ENCODE measurements at places on chromosomes 6 and 20.

GRCh38 chr6:163970846-163971564 lies 556.5 kb downstream of the QKI start:
- no peak for DNase-seq

GRCh38 chr6:155939253-155939652 lies 483.6 kb upstream of the NOX3 start:
- no peak for DNase-seq

DNA sequence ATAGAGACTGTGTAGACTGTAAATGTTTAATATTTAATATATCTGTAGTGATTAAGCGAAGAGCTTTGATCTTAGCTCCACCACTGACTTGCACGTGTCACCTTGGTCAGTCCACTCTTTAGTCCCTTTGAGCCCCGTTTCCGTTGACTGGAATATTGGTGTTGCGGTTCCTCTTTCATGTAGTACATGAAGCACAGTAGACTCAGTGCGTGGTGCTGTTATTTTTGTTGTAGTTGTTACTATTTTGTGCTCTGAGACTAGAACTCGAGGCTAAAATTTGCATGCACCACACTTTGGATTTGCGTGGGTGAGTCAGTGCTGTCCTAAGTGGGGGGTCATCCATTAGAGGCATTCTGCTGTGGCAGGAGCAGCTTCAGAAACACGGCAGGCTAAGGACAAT lies 291.4 kb downstream of the QKI start:
- DNase-seq: no peak

- no peak for DNase-seq
Measured at GRCh38 chr20:38227420-38228360, 32.8 kb downstream of the KIAA1755 start.

GRCh38 chr6:75150685-75151412 lies 55.0 kb downstream of the COL12A1 start:
- DNase-seq: no peak

GRCh38 chr6:3273707-3274521 lies 15.2 kb downstream of the PSMG4 start:
- DNase-seq: no peak

GRCh38 chr20:16846006-16846405 lies 97.8 kb downstream of the OTOR start:
- no peak for DNase-seq

- DNase-seq: no peak
Measured at GRCh38 chr20:9475456-9475855, 38.9 kb upstream of the LAMP5 start.

DNA sequence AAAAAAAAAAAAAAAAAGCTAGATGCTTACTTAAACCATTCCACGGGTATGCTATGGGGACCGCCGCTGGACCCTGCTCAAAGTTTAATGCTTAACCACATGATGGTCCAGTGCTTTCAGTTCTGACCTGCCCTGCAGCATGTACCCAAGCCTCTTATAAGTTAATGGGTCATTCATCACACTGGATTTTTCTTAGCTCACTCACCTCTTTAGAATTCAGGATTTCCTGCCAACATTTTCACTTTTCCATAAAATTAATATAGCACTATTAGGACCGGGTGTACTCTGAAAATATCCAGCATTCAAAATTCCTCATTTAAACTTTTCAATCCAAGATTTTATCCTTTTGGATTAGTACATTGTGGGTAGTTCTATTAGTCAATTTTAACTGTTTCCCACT lies 140.8 kb downstream of the ALDH8A1 start:
- DNase-seq: no peak

DNA sequence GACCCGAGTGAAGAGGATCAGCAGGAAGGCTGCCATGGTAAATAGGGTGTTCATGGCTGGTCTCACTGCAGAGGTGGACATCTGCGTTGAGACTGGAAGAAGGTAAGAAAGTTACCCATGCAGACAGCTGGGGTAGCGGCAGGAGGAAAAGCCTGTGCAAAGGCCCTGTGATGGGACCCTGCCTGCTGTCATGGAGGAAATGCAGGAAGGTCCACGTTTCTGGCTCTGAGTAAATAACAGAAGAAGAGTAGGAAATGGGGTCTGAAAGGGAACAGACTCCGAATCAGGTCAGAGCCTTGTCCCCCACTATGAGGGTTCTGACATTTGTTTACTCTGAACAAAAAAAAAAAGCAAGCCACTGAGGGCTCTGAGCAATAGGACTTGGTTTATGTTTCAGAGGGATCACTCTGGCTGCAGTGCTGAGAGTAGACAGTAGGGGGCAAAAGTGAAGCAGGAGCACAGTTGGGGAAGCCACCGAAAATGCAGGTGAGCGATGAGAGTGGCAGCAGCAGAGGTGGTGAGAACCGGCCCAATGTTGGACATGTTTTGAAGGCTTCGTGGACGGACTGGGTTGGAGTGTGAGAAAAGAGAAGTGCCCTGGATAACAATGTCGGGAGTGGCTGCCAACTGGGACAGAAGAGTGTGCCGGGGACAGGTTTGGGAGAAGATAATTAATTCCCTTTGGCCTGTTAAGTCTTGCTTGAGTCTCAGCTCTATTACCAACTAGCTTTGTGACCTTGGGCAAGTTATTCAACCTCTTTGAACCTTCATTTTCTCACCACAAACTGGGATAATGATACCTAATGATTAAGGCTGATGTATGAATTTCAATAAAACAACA lies 57.9 kb upstream of the MAP7 start:
- peak; percentile 58 for DNase-seq

DNA sequence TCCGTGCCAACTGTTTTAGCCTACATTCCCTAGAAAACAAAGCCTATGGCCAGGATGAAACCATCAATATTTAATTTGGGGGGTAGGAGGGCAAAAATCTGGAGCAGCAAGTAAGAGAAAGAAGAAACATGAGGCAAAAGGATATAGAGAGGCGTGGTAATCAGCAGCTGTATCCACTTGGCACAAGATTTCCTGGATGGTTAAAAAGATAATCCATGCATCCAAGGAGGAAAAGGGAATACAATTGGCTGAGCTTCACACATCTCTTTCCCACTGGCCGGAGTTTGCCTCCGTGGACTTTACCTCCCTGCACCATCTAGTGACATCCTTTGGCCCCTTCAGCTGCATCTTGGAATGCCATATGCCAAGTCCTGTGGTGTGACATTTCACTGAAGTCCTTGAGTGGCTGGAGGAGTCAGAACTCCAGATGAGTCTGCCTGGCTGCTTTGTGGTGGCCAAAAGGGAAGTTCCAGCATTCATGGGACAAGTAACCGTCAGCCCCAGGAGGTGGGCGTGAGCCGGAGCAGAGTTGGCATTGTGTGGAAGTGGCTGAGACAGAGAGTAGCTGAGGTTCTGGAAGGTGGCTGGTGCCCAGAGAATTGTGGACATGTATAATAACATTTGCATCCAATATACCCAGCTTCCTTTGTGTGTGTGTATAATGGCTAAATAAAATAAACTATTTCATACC lies 13.7 kb upstream of the TMX4 start:
- no peak for DNase-seq

GRCh38 chr6:12039540-12040459 lies 27.7 kb downstream of the HIVEP1 start:
- DNase-seq: no peak

DNA sequence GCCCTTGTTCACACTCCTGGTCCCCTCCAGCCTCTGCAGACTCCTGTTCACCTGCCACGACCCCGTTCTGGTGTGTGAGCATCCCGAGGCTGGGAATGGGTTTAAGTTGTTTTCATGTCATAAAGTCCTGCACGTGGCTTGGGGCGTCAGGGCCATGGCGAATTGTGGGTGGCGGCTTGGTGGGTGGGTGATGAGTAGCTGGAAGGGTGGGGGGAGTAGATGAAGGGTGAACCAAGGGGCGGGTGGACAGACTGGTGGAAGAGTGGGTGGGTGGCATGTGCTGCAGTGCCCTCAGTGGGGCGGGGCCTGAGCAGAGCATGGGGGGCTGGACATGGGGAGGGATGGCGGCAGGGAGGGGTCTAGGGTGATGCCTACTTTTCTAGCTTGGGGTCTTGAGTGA lies 54.3 kb downstream of the DLGAP4 start:
- DNase-seq: no peak

GRCh38 chr20:14888134-14888533 lies 550.7 kb upstream of the FLRT3 start:
- DNase-seq: no peak

DNA sequence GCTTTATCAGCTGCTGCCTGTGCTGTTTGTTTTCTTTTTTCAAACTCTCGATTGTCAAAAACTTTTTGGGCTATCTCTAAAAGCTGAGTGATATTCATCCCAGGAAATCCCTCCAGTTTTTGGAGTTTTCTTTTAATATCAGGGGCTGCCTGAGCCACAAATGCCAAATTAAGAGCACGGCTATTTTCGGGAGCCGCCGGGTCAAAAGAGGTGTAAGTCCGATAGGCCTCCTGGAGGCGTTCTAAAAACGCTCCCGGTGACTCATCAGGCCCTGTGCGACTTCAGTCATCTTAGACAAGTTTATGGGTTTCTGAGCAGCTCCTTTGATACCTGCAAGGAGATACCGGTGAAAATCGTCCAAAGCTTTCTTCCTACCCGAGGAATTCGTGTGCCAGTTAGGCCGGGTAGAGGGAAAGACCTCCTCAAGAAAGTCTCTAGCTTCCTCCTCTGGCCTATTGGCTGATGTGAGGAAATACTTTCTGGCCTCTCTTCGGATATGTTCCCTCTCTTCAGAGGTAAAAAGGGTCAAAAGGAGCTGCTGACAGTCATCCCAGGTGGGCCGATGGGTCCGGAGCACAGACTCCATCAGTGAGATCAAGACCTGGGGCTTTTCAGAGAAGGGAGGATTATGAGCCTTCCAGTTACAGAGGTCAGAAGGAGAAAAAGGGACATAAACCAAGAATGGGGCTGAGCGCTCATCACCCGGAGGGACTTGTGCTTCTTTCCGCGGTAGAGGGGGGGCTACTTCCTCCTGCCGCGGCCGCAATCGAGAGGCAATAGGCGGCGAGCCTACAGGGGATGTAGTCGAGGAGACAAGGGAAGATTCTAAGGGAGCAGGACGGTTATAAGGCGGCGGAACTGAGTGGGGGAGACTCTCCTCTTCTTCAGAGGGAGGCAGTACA lies 151.1 kb downstream of the TRIM27 start:
- no peak for DNase-seq

GRCh38 chr6:139364302-139364981 lies 10.0 kb downstream of the CITED2 start:
- no peak for DNase-seq

GRCh38 chr6:149064001-149064659 lies 253.4 kb upstream of the TAB2 start:
- DNase-seq: no peak

GRCh38 chr6:11367638-11368199 lies 135.3 kb upstream of the NEDD9 start:
- no peak for DNase-seq

DNA sequence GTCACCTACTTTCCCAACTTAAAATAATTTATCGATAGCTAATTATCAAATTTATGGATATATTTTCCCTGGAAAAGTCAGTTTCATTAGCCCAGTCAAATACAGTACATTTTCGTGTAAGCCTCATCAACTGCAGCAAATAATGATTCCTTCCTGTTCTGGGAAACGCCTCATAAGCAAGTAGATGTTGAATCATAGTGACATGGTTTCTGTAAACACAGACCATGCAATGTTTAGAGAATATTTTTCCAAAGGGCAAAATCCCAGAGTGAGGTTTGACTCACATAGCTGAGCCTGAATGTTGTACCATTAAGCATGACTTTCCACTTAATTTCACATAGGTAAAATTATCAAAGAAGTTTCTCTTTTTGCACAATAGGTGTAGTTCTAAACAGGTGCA lies 16.7 kb upstream of the VNN1 start:
- no peak for DNase-seq

GRCh38 chr6:122734529-122735395 lies 44.8 kb upstream of the FABP7 start:
- DNase-seq: no peak

DNA sequence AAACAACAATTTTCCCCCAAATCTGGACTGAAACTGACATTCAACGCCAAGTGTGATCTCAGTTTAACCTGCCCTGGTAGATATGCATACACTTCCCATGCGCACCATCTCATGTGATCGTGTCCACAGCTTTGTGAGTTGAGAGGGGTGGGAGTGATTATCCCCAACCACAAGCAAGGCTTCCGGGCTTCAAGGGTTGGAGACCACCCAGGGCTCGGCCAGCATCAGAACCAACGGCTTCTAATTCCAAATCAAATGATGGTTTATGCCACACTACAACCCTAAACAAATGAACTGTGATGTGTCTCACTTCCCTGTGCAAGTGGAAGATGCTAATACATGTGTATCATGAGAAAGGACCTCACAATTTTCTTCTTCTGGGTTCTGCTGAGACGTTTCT lies 515 bp upstream of the TGM3 start:
- DNase-seq: no peak

DNA sequence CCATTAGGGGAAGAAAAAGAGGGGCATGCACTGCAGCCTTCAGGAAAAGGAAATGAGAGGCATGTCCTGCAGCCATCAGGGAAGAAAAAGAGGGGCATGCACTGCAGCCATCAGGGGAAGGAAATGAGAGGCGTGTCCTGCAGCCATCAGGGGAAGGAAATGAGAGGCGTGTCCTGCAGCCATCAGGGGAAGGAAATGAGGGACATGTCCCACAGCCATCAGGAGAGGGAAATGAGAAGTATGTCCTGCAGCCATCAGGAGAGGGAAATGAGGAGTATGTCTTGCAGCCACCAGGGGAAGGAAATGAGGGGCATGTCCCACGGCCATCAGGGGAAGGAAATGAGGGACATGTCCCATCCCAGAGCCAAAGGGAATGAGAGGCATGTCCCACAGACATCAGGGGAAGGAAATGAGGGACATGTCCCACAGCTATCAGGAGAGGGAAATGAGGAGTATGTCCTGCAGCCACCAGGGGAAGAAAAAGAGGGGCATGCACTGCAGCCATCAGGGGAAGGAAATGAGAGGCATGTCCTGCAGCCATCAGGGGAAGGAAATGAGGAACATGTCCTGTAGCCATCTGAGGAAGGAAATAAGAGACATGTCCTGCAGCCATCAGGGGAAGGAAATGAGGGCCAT lies 52.0 kb downstream of the PSMB1 start:
- no peak for DNase-seq

DNA sequence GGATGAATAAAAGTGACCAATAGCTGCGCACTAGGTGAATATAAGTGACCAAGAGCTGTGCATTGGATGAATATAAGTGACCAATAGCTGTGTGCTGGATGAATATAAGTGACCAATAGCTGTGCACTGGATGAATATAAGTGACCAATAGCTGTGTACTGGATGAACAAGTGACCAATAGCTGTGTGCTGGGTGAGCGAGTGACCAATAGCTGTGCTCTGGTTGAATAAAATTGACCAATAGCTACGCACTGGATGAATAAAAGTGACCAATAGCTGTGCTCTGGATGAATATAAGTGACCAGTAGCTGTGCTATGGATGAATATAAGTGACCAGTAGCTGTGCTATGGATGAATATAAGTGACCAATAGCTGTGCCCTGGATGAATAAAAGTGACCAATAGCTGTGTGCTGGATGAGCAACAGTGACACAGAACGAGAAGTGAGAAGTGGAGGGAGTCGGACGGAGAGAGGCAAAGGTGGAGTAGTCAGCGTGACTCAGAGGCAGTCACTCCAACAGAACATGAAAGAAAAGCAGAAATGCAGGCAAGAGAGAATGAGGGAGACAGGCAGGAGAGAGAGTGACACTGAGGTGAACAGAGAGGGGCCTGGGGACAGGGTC lies 38.5 kb downstream of the RBM38 start:
- DNase-seq: no peak

GRCh38 chr6:64988148-64988547 lies 718.9 kb downstream of the EYS start:
- no peak for DNase-seq
